ENCODE measurements at places on chromosomes 1 and 21.

- DNase-seq: no peak
Measured at GRCh38 chr1:153623101-153623500, 4.2 kb downstream of the S100A13 start.

DNA sequence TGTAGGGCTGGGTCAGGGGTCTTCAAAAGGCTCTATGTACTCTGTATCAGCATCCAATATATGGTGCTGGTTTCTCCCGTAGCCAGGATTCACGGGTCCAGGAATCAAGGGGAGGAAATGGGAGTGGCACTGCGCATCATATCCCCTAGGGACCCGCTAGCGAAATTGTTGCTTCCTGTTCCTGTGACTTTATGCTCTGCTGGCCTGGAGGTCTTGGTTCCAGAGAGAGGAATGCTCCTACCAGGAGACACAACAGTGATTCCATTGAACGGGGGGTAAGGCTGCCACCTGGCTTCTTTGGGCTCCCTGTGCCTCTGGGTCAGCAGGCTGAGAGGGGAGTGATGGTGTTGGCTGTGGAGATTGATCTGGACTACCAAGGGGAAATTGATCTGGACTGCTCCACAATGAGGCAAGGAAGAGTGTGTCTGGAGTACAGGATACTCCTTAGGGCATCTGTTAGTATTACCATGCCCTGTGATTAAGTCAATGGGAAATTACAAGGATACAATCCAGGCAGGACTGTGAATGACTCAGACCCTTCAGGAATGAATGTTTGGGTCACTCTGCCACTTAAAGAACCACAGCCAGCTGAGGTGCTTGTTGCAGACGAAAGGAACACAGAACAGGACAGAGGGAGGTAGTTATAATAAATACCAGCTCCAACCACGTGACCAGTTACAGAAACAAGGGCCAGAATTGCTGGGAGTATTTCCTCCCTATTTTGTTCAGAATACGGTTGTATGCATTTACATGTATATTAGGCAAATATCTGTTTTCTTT is 10.2 kb downstream of the SPSB1 start:
- DNase-seq: no peak

DNA sequence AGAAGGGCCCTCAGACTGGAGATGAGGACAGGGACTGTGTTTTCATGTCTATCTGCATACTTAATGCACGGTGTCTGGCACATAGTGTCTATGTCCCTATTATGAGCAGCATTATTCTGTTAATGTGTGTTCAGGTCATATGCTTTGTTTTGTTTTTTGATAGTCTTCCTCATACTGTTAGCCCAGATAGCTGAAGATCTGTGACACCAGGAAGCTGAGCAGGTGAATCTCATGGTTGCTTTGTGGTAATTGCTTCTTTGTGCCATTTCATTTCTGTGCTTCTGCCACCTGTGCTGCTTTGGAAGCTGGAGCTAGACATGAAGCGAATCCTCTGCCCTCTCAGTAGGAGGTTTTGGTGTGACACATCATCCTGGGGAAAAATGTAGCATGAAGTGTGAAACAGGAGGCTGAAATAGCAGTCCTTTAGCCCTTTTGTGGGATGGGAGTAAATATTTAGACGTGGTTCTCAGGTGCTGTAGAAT is 15.8 kb downstream of the SMAP2 start:
- DNase-seq: no peak

- DNase-seq: no peak
Measured at GRCh38 chr1:94672001-94672400, 130.4 kb upstream of the F3 start.

DNA sequence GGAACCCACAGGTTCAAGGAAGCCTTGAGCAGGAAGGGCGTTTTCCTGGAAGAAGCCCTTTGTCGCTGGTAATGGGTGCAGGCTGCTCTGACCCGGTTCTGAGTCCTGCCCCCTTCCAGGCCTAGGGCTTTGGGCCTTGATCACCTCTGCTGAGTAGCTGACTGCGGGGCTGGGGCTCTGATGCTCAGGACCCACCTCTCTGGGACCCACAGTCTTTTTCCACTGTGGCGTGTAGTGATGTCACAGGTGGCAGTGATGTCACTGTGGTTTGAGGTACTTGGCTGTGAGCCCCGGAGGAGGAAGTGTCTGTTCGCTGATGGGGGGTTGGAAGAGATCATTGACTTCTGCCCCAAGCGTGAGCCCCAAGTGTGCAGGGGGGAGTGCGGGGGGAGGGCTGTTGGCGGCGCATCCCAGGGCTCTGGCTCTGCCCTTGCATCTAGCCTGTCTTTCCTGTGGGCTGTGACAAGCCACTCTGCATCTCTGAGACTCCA is 6.9 kb downstream of the TNFRSF1B start:
- peak; percentile 75 for DNase-seq

- DNase-seq: no peak
Measured at GRCh38 chr1:79726321-79726720, 719.8 kb upstream of the ADGRL4 start.

- no peak for DNase-seq
Measured at GRCh38 chr1:165492845-165493373, 48.0 kb upstream of the RXRG start.

- DNase-seq: no peak
Measured at GRCh38 chr1:203353486-203353885, 2.6 kb upstream of the FMOD start.

DNA sequence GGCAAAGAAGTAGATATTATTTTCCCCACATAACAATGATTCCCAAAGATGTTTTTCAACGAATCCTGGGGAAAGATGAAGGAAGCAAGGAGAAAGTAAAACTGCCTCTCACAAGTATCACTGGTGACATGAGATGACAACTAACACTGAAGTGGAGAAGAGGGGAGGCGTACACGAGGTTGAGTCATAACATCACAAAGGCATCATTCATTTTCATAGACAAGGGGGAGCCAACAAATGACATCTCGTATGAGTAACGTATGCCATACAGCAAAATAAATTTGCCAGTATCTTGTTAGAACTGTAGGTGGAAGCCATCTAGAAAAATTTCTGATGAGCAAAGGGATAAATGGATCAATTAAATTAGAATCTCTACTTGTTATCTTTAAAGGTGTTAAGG is 56.6 kb downstream of the ATP1B1 start:
- no peak for DNase-seq

GRCh38 chr1:116332451-116332850 is 40.6 kb upstream of the ATP1A1 start:
- DNase-seq: no peak

GRCh38 chr1:209395169-209395568 is 188.3 kb upstream of the CAMK1G start:
- DNase-seq: no peak

DNA sequence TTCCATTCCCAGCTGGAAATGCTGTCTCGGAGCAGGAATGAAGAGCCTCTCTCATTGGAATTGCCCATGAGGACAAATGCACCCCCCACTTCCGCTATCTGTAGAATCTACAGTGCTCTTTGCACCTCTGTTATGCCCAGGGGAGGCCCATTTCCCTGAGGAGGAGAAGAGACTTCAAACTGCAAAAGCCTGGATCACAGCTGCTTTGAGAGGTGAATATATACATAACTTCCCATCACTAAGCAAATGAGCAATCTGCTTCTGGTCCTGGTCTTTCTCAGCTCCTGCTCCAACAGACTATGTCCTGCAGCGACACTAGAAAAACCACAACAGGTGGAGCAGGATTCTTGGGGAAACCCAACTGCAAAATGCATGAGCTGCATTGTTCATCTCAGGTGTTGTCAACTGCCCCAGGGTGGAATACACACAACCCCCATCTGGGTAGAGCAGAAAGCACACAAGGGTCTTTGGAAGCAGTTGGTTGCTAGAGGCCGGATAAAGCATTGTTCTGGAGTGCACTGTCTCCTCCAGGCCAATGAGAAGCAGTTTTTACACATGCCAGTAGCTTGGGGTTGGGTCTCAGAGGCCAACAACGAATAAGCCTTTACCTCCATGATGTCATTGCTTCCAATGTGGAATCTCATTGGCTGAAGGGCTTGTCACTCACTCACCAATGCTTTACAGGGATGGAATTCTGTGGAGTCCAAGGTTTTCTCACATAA is 67.7 kb upstream of the RAB4A start:
- no peak for DNase-seq

GRCh38 chr1:42085596-42085995 is 67.6 kb upstream of the GUCA2B start:
- DNase-seq: no peak

GRCh38 chr1:183227422-183228346 is 41.6 kb downstream of the LAMC2 start:
- peak; percentile 6 for DNase-seq

DNA sequence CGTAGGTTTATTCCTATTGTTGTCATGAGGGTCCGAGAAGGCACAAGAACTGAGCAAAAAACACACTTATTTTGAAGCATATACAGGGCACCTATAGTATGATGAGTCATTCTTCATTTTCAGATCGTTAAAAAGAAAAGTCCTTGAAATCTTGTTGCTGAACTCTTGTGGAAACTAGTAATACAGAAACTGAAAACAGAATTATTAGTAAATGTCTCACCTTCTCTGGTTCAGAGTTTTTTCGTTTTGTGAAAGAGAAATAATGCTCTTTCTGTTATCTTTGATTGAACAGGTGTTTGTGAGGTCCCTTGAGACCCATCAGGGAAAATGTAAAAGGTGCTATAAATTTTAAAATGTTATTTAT is 102.0 kb upstream of the COA6 start:
- no peak for DNase-seq

DNA sequence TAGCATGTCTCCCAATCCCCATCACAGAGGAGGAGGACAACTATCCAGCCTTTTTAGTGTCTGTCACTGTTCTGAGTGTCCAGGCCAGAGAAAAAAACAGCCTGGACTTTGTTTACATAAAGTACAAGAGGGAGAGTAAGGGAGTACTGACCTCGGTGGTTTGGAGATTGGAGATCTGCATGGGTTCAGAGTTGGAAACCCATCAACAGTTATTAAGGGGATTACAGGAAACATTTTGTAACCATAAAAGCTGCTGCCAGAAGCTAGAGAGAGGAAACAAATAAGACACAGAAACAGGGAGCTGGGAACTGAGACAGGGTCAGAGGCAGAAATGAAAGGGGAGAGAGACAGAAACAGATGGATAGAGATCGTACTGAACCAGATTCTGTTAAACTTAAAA is 131.5 kb upstream of the CTTNBP2NL start:
- DNase-seq: no peak

DNA sequence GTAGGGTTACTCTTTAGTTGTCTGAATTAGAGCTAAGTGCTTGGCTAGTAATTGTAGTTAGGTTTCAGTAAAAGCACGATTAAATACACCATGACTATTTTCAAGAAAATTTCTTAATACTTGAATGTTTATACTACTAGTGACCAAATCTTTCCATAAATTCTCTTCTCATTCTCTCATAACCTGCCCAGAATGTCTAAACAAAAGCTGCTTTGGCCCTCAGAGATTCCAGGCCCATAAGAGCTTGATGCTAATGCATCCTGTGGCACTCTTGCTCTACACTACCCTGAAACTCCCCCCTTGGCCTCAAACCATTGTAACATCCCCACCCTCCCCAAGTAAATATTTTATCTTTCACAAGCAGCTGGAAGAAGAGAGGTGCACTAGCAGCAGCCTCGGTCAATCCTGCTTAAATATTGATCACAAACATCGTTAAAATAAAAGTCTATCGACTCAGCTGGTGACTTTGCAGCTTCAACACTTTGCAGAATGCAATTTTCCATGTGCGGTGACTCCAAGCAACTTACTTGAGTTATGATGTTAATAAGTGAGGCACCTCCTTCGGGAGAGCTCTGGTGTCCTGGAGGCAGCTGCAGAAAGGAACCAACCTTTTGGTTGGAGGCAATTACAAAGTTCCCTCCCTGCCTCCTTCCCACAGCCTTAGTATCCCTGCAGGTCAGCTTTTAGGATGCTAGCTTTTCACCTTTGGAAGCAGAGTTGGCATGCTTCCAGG is 315.6 kb upstream of the PLXNA2 start:
- DNase-seq: no peak

GRCh38 chr1:52867087-52867863 is 24.7 kb downstream of the ZYG11A start:
- no peak for DNase-seq

DNA sequence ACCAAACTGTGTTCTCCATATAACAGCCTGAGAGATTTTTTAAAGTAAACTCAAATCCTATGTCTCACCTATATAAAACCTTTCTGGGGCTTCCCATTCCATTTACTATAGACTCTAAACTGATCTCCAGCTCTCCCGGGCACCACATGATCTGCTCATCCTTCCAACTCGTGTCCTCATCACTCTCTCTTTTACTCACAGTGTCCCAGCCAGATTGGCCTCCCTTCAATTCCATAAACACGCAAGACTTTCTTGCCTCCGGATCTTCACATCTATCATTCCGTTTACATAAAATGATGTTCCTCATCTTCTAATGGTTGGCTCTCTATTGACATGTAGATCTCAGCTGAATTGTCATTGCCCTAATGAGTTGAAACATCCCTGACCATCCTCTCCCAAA is 59.4 kb downstream of the ZNF697 start:
- no peak for DNase-seq

DNA sequence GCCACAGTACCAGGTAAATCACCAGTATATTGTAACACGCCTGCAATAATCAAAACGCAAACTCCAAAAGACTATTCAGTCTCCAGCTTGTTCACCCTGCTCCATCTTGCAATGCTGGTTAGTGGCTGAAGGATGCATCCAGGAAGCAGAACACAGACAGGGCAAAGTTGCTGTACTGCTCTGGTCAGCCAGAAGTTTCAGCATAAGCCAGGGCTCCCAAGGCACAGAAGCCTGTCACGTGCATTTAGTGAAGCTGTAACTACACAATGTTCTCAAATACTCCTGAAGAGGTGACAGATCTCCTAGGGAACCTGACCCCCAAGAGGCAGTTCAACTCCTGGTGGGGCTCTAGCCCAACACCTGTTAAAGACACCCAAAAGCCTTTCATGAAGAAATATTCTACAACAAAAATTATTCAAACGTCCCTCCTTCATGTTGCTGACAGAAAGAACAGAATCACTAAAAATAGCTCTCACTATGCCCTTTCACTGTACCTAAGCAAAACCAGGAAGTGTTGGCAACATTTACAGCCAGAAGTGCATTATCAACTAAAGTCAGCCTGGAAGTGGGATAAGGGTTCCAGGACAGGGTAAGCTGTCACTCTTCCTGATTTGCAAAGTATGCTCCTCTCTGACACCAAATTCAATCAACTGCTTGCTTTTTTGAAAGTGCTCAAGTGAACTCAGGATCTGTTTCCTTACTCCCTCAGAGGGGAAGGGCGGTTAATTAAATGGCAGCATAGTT is 52.1 kb downstream of the SLC35D1 start:
- DNase-seq: no peak

DNA sequence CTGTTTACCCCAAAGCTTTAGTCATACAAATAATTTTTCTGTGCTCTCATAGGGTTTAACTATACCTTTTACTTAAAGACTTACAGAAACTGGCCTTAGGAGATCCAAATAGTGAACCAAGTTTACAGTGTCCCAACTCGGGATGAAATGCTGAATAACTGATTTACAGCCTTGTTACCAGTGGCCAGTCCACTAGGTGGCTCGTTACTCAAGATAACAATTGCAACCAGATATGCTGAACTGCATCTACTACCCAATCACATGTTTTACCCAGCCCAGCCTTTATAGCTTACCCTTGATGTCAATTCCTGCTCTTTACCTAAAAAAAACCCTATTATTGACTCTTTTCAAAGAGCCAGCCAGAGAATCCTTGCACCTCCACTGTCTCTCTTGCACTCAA is 1148.8 kb upstream of the ADGRL4 start:
- DNase-seq: no peak

- DNase-seq: peak; percentile 64
Measured at GRCh38 chr1:234608911-234609690, 877 bp downstream of the IRF2BP2 start.
